ENCODE measurements at places on chromosomes 7 and 10. TPM values are rescaled to one million over a fixed set of nuclear protein-coding genes. Genes with fewer than 3 reads are reported as not detected.

SCIN gene
- total RNA-seq = 0.17 TPM

GNGT1 gene
- not detected for total RNA-seq

TAC1 gene
- not detected for total RNA-seq

NXPH1 gene
- not detected for total RNA-seq

HELLS gene
- 9.2 TPM for total RNA-seq

TMEM176B gene
- total RNA-seq = not detected

MYL7 gene
- not detected for total RNA-seq

NEBL gene
- total RNA-seq = 0.22 TPM

AKR1C2 gene
- total RNA-seq = 146 TPM

SNX10 gene
- total RNA-seq = 1.2 TPM

ZPBP gene
- total RNA-seq = not detected

VSIR gene
- total RNA-seq = 6.5 TPM

BBIP1 gene
- total RNA-seq = 21.0 TPM

ECHS1 gene
- total RNA-seq = 67.6 TPM

GARIN1A gene
- total RNA-seq = 0.09 TPM

CYP2C19 gene
- total RNA-seq = not detected

NAT16 gene
- not detected for total RNA-seq

TAS2R5 gene
- 0.11 TPM for total RNA-seq

C7orf33 gene
- not detected for total RNA-seq

GIMAP1 gene
- total RNA-seq = 21.1 TPM

FRAT1 gene
- 5.5 TPM for total RNA-seq

LIPJ gene
- total RNA-seq = not detected

FOXP2 gene
- total RNA-seq = 4.0 TPM

SEMA3C gene
- 2.2 TPM for total RNA-seq

SPDYE2B gene
- total RNA-seq = not detected

SFTPA1 gene
- not detected for total RNA-seq

HTRA1 gene
- 43.1 TPM for total RNA-seq

AQP1 gene
- total RNA-seq = 2.5 TPM

CPEB3 gene
- 1.6 TPM for total RNA-seq

GLI3 gene
- under 0.01 TPM for total RNA-seq

TDRD1 gene
- total RNA-seq = not detected

IQUB gene
- 0.17 TPM for total RNA-seq

LIPM gene
- total RNA-seq = not detected

SYNPO2L gene
- not detected for total RNA-seq

ZNF716 gene
- total RNA-seq = not detected

ZNF862 gene
- 10.6 TPM for total RNA-seq

GIMAP5 gene
- 420 TPM for total RNA-seq

TACR2 gene
- 0.11 TPM for total RNA-seq

TAX1BP1 gene
- 72.5 TPM for total RNA-seq

NPY4R gene
- not detected for total RNA-seq

PLXDC2 gene
- total RNA-seq = 10.2 TPM

PLEKHA1 gene
- total RNA-seq = 34.4 TPM

SPRN gene
- not detected for total RNA-seq

DENND2A gene
- total RNA-seq = 1.0 TPM
